Muscle of back (tissue), 13 donors: ENCODE measurements at places on chromosomes 6 and 20.

GRCh38 chr6:11683871-11684270, 94.7 kb downstream of the ADTRP start:
- no peak for DNase-seq

DNA sequence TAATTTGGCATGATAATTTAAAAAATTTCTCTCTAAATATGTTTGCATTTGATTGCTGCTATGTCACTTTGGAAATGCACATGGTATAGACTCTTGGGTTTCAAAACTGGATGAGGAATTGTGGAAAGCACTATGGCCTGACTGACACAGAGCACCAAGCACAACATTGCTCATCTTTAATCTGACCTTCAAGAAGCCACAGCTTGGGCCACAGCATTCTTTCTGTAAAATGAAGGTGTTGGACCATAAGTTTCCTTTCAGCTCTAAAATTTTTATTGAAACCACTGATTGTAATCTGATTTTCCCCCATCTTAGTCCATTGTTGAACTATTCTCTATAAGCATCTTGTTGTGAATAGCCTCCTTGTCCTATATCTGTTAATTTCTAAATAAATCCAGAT, 41.0 kb downstream of the QKI start:
- no peak for DNase-seq

DNA sequence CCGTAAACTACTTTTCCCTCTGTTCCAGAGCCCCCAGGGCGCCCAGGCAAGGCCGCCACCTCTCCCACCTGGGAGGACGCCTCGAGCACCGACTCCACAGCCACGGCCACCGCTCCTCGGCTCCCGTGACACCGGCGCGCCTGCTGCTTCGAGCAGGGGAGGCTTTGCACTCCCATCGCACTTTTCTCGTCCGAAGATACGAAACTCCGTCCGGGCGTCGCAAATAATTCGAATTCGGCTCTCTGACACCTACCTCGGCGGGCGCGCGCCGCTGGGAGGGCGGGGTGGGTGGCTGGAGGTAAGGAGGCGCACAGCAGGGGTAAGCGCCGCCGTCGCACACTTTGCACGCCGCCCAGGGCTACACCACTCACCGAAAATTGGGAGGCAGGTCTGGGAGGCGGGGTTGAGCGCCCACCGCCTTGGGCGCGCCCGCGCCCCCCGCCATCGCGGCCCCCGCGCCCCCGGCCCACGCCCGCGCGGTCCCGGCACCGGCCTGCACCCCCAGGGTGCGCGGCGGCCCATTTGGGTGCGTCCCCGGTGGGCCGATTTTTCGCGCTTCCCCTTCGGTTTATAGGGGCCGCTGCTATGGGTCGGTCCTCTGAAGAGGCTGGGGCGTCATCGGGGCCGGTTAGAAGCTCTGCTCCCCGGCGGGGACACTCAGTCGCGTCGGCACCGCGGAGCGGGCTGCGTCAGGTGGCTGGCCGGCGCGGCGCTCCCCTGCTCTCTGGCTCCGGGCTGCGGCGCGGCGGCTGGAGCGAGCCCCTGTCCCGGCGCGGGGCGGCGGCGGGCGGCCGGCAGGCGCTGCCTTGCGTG, 36.2 kb downstream of the GNAS start:
- peak; percentile 87 for DNase-seq

DNA sequence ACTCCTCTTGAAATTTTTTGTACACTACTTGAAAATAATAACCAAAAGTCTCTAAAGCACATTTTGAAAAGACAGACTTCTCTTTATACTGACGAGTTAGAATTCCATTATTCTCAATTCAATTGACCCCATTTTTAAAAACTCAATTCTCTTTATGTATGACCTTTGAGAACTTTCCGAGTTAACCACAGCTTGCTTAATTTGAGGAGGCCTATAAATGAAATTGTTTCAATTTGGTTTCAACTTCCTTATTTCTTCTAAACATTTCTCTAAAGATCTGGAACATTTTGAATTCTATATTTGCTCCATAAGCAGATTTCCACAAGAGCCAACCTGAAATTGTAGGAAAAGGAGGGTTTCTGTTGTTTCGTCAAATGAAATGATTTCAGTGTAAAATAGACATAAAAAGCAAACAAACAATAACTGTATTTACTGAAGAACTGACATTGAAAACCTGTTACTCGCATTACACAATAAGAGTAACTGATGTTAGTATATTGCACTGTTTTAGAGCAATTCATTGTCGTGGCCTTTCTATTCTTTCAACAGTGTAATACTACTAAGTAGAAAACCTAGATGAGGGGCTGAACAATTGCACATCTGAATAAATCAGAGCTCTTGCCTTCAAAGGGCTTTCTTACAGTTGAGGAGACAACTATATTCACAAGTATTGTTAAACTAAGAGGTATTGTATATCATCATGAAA, 223.6 kb downstream of the HIVEP2 start:
- no peak for DNase-seq

DNA sequence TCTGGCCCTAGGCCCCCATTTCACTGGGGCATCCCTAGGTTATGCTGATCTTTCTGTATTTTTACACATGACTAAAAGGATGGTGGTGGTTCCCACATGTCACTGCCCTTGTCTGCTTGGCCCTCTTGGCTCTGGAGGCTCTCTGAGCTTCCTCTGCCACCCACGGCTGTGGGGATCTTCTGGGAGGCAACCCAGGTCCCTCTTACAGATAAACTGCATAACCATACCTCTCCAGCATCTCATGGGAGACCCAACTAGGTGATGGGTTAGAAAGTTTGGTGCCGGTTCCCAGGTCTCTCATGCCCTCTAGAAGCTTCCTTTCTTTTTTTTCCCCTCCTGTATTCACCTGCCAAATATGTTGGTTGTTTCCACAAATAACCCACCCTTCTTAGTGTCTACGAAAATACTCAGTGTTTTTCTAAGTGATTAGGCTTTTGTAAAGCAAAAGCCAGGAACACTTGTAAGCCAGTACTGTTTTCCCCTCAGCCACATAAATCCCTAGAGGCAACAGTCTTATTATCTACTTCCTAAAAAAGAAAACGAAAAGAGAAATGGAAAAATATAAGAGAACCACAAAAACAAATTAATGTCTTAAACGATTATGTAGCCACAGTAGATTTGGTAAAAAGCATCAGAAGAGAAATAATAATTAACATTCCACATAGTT, 71.7 kb upstream of the SMLR1 start:
- DNase-seq = no peak
